ENCODE measurements at places on chromosomes 7 and 10. TPM values are rescaled to one million over a fixed set of nuclear protein-coding genes. Genes with fewer than 3 reads are reported as not detected.

- no peaks in the 10 kb centered on the region for H3K4me1 ChIP-seq
- no peaks in the 10 kb centered on the region for H3K36me3 ChIP-seq
- no peak overlapping the region for H3K4me3 ChIP-seq
- DNase-seq: no peak
- H3K27ac ChIP-seq: no peak overlapping the region
Observed at GRCh38 chr7:90209776-90210175, 1.8 kb upstream of the STEAP2 start.

GRCh38 chr10:10987111-10987510 is 30.6 kb upstream of the CELF2 start:
- H3K27me3 ChIP-seq: peaks cover 39% of the 10 kb centered on the region
- no peaks in the 10 kb centered on the region for H3K36me3 ChIP-seq
- H3K4me1 ChIP-seq: no peaks in the 10 kb centered on the region

BAMBI gene
- 0.16 TPM for total RNA-seq

GRCh38 chr10:124798364-124798763 is 3.3 kb upstream of the ABRAXAS2 start:
- no peak overlapping the region for H3K4me3 ChIP-seq
- no peak for DNase-seq
- peaks cover 11% of the 10 kb centered on the region for H3K27me3 ChIP-seq
- no peaks in the 10 kb centered on the region for H3K36me3 ChIP-seq

DNA sequence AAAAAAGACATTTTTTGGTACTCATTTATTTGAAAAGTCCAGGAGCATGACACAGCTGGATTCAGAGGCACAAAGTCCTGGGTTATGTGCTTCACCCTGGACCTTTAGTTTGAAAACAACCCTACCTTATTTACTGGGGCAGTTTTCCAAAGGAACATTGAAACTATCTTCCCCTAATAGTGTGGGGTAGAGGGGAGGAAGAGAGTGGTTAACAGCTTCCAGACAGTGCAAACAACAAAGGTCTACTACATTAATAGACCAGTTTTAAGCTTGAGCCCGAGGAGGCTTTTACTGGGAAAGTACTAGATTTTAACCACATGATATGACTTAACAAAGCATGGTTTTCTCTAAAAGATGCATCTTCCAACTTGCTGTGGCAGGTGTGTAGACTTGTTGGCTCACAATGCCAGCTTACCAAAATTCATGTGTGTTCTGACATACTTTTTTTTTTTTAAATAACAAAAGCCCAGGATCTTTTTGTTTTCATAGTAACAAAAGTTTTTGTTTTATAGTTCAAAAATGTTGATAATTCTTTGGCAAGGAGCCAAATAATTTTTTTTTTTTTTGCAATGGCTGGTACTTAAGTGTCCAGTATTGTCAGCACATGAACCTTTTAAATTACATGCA is 1.8 kb downstream of the GSTO1 start:
- H3K27me3 ChIP-seq: no peaks in the 10 kb centered on the region
- H3K36me3 ChIP-seq: peaks cover 56% of the 10 kb centered on the region
- H3K4me1 ChIP-seq: peaks cover 66% of the 10 kb centered on the region
- peak overlapping the region; percentile 48 for H3K27ac ChIP-seq
- DNase-seq: no peak
- peak overlapping the region; percentile 99 for H3K4me3 ChIP-seq

DNA sequence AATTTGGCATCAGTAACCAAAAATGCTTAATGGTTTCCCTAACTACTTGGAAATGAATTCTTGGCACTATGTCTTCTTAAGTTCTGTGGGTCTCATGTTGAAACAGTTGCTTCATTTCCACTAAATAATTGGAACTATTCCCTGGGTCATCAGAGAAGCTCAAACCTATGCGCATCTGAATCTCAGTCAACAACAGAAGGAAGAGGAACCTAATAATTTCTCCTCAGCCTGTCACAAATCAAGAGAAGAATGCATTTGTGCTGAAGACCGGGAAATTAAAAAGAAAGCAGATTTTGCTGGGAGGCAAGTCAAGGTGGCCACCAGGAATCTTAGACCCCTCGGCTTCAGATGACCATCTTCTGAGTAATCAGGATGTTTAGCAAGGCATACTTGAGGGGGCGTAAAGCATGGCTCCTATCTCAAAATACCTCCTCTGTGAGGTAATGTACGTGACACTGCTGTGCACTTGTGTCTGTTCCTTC is 41.4 kb downstream of the TOMM7 start:
- H3K27ac ChIP-seq: no peak overlapping the region
- DNase-seq: no peak
- peaks cover 19% of the 10 kb centered on the region for H3K27me3 ChIP-seq
- H3K36me3 ChIP-seq: no peaks in the 10 kb centered on the region
- H3K4me3 ChIP-seq: no peak overlapping the region

SLC39A12 gene
- total RNA-seq: not detected

DNA sequence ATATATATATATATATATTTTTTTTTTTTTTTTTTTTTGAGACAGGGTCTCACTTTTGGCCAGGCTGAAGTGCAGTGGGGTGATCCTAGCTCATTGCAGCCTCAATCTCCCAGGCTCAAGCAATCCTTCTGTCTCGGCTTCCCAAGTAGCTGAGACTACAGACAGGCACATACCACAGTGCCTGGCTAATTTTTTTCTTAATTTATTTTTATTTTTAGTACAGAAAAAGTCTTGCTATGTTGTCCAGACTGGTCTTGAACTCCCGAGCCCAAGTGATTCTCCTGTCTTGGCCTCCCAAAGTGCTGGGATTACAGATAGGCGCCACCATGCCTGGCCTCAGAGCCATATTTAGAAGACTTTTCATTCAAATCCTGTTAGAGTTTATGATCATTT is 79.6 kb downstream of the PRTFDC1 start:
- no peaks in the 10 kb centered on the region for H3K27me3 ChIP-seq
- peaks cover 2% of the 10 kb centered on the region for H3K4me1 ChIP-seq
- no peak overlapping the region for H3K27ac ChIP-seq
- H3K36me3 ChIP-seq: peaks cover 8% of the 10 kb centered on the region
- DNase-seq: no peak

DNA sequence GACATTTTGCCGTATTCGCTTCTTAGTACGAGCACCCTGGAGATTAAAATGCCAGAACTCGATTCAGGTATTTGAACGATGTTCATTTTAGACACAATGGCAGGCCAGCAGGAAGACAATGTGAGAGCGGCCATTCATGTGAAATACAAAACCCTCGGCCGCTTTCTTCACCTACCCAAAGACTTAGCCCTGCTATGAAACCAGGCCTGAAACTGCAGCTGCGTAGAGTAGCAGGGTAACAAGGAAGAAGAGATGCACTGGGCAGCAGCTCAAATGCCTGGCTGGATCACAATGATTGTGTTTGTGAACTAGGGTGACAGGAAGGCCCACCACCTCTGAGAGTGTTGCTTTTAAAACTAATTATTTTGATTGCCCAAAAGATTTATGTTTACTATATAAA is 234.8 kb downstream of the TRIL start:
- no peaks in the 10 kb centered on the region for H3K27me3 ChIP-seq
- H3K36me3 ChIP-seq: no peaks in the 10 kb centered on the region
- no peak overlapping the region for H3K4me3 ChIP-seq
- no peak overlapping the region for H3K27ac ChIP-seq
- no peak for DNase-seq

GRCh38 chr10:124731551-124731950 is 12.6 kb downstream of the FAM53B start:
- no peak overlapping the region for H3K27ac ChIP-seq
- DNase-seq: no peak
- peaks cover 64% of the 10 kb centered on the region for H3K4me1 ChIP-seq

CALU gene
- 53.7 TPM for total RNA-seq

DNA sequence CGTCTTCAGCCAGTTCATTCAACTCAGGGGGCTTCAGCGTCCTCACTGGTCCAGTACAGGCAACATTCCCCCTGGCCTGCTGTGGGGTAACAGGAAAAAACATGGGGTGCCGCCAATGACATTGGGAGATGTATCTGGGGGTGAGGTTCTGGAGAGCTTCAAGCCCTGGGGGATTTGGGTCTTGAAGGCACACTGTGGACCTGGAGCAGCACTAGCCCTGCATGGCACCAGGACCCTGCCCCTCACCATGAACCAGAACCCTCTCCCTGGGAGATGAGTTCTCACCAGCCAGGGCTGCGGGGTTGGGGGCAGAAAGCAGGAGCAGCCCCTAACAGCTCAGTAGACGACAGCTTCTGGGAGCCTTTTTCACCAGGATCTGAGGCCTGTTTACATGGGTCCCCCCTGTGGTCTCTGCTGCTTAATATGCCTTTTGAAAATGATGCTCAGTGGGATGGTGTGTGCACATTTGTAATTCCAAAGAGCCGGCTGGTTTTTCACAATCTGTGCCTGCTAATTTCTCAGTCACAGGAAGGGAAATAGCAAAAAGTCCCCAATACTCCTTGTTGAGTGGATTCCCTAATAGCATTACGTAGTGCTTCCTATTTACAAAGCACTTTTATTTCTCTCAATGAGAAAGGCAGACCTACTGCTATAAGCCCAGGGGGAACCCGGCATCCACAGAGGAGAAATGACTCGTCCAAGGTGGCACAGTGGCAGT is 509.5 kb downstream of the RPS24 start:
- peaks cover 10% of the 10 kb centered on the region for H3K4me1 ChIP-seq
- DNase-seq: no peak
- no peak overlapping the region for H3K4me3 ChIP-seq
